ENCODE measurements at places on chromosomes 4 and X. TPM values are rescaled to one million over a fixed set of nuclear protein-coding genes. Genes with fewer than 3 reads are reported as not detected.

Gene PARM1
- 63.6 TPM for total RNA-seq

Gene ASIC5
- not detected for total RNA-seq

Gene NXF2
- not detected for total RNA-seq

Gene AWAT2
- total RNA-seq: not detected

Gene ADGRG4
- not detected for total RNA-seq

Gene IL1RAPL2
- total RNA-seq: 11.2 TPM

Gene PF4V1
- not detected for total RNA-seq

Gene GPR82
- total RNA-seq: not detected

Gene TMEM31
- total RNA-seq: not detected
